IMR-90 (cell line): ENCODE measurements at places on chromosomes 7 and 10. TPM values are rescaled to one million over a fixed set of nuclear protein-coding genes. Genes with fewer than 3 reads are reported as not detected.
A peak's percentile ranks its signal among the peaks of the same experiment; 100 is the strongest.

Gene ZNF775
- total RNA-seq: 1.4 TPM in 2 replicates

Gene ITIH5
- under 0.01 TPM in 2 replicates for total RNA-seq

Gene KCNMA1
- total RNA-seq: 24.7 and 25.6 TPM in 2 replicates

Gene MRLN
- not detected in 2 replicates for total RNA-seq

Gene AQP1
- total RNA-seq: 0.18 and 0.28 TPM in 2 replicates

Gene SPAM1
- total RNA-seq: not detected in 2 replicates

Gene CLRN3
- total RNA-seq: not detected in 2 replicates

Gene VSTM4
- 2.5 and 2.9 TPM in 2 replicates for total RNA-seq

Gene RBM20
- total RNA-seq: under 0.01 TPM in 2 replicates

DNA sequence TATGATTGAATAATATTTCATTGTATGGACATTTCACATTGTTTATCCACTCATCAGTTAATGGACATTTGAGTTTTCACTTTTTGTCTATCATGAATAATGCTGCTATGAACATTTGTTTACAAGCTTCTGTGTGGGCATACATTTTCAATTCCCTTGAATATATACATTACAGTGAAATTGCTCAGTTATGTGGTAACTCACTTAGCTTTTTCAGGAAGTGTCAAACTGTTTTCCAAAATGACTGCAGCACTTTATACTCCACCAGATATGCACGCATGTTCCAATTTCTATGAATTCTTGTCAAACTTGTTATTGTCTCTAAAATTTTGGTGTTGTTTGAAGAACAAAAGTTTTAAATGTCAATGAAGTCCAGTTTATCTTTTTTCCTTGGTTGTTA is 401.2 kb downstream of the THSD7A start:
- H3K27ac ChIP-seq: no peak overlapping the region
- H3K36me3 ChIP-seq: no peaks in the 10 kb centered on the region
- no peak overlapping the region for H3K4me3 ChIP-seq
- no peaks in the 10 kb centered on the region for H3K27me3 ChIP-seq

DNA sequence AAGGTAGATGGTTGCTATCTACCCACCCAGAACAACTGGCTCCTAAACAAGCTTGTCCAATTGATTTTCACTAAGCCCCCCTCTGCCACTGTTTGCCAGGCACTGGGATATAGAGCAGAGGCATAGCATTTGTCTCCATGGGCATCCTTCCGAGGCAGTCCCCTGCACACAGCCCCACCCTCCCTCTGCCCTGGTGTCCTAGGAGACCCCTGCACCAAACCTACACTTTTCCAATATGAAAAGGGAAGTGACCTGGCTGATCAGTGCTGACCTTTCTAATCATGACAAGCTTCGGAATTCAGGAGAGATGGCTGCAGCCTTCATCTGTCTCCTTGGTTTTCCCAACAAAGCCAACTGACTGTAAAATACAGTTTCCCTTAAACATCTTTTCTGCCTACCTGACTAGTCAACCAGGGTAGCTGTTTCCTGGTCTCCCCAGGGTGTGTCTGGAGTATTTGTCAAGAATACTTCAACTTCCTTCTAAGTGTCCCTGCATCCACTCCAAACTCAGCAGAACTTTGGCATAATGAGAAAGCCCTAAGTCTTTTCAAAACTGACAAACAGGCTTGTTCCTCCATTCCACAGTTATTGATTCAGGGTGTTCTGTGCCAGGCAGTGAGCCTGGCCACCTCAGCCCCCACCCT is 7.6 kb upstream of the SLC18A3 start:
- no peak overlapping the region for H3K4me3 ChIP-seq
- peaks cover 2% of the 10 kb centered on the region; the same call in 1 of the 2 replicates for H3K4me1 ChIP-seq
- H3K27me3 ChIP-seq: peaks cover 23% of the 10 kb centered on the region; the same call in 1 of the 2 replicates
- no peaks in the 10 kb centered on the region for H3K36me3 ChIP-seq

- DNase-seq: peak; percentile 13
- peak overlapping the region; percentile 91 for H3K27ac ChIP-seq
- peak overlapping the region; percentile 72 for H3K4me3 ChIP-seq
- H3K4me1 ChIP-seq: peaks cover 7% of the 10 kb centered on the region
- peaks cover 46% of the 10 kb centered on the region for H3K36me3 ChIP-seq
- no peaks in the 10 kb centered on the region for H3K27me3 ChIP-seq
Measured at GRCh38 chr10:73773152-73773879, 8.5 kb upstream of the CHCHD1 start.

- no peak for DNase-seq
- no peak overlapping the region for H3K4me3 ChIP-seq
- no peaks in the 10 kb centered on the region for H3K27me3 ChIP-seq
- no peaks in the 10 kb centered on the region for H3K36me3 ChIP-seq
- no peaks in the 10 kb centered on the region for H3K4me1 ChIP-seq
Measured at GRCh38 chr10:53903756-53904155, 897.3 kb downstream of the PCDH15 start.

DNA sequence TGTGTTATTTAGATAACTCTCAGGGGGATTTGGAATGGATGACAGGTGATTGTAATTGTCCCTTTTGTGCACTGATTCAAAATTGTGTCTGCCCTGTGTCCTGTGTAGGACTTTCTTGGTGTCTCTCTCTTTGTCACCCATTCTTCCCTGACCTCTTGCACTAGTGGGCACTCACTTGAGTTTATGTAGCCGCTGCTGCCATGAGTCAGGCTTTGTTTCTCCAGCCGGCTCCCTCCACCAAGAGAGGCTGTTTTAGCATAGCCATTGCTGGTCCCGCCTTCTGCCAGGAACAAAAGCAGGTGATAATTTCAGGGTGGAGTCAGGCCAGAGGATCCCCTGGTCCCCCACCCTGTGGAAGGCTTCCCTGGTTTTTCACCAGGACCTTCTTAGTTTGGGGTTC is 8.4 kb downstream of the COL17A1 start:
- no peak overlapping the region for H3K4me3 ChIP-seq
- no peak for DNase-seq
- peaks cover 56% of the 10 kb centered on the region for H3K27me3 ChIP-seq
- no peak overlapping the region for H3K27ac ChIP-seq
- H3K36me3 ChIP-seq: no peaks in the 10 kb centered on the region

DNA sequence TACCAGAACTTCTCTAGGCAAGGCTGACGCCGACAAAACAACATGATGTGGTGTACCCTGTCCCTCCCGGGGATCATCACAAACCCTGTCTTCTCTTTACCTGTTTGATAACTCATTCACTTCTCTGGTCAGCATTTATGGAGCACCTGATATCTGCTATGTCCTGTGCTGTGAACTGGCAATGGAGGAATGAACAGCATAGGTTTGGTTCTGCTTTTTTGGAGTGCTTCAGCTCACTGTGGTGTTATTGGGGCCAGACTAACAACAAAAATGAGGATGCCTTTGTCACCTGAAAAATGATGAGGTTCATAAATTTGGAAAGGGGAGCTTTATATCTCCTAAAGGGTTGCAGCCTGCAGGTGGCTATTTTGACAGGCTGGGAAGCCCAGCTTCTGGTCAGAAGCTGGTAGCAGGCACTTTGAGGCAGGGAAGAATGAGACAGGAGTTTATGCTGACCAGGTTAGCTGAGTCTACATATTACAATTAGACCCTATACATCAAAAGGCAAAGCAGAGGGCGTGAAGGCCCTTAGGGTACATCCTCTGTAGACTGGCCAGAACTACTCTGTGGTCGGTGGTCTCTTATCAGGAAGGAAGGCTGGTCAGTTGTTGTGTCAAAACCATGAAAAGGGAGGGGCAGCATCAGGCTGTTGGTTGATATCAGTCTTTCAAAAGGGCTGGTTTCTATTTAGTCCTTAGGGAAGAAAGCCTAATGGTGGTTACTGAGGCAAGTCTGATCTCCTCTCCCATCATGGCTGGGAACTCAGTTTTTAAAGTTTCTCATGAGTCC is 42.3 kb downstream of the SH2D4B start:
- H3K27ac ChIP-seq: no peak overlapping the region
- no peaks in the 10 kb centered on the region for H3K4me1 ChIP-seq
- no peak for DNase-seq
- H3K27me3 ChIP-seq: peaks cover 2% of the 10 kb centered on the region; the same call in 1 of the 2 replicates

DNA sequence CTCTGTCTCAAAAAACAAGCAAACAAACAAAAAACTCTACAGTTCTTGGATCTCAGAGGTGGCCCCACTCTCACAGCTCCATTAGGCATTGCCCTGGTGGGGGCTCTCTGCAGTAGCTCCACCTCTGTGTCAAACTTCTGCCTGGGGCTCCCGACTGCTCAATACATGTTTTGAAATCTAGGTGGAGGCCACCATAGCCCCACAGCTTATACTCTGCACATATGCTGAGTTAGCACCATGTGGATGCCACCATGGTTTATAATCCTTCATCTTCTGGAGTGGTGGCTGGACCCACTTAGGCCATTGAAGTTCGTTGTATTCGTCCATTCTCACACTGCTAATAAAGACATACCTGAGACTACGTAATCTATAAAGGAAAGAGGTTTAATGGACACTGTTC is 78.4 kb downstream of the SEPTIN14 start:
- no peak for DNase-seq
- H3K27me3 ChIP-seq: no peaks in the 10 kb centered on the region
- H3K4me1 ChIP-seq: no peaks in the 10 kb centered on the region
- H3K4me3 ChIP-seq: no peak overlapping the region
- no peak overlapping the region for H3K27ac ChIP-seq
- no peaks in the 10 kb centered on the region for H3K36me3 ChIP-seq

GRCh38 chr7:104017001-104017400 is 27.5 kb upstream of the RELN start:
- H3K36me3 ChIP-seq: no peaks in the 10 kb centered on the region
- no peaks in the 10 kb centered on the region for H3K4me1 ChIP-seq
- no peak for DNase-seq
- no peak overlapping the region for H3K4me3 ChIP-seq
- H3K27me3 ChIP-seq: no peaks in the 10 kb centered on the region

DNA sequence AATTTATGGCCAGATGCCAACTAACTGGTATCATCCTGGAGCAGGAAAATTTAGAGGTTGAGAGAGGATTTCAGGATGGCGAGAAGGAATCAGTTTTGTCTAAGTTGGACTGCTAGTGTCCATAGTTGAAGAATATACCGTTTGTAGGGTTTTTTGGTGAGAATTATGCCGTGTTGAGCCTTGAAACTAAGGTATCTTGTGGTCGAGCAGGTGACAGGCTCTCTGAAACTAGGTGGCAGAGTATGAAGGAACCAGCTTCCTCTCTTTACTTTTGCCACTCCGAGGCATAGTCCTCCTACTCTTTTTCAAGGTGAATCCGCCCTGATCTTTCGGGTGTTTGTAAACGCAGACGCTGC is 9.7 kb downstream of the MDFIC start:
- H3K4me1 ChIP-seq: peaks cover 6% of the 10 kb centered on the region; the same call in 1 of the 2 replicates
- no peak overlapping the region for H3K4me3 ChIP-seq
- DNase-seq: no peak
- no peaks in the 10 kb centered on the region for H3K27me3 ChIP-seq
- H3K36me3 ChIP-seq: peaks cover 2% of the 10 kb centered on the region; the same call in 1 of the 2 replicates
- H3K27ac ChIP-seq: no peak overlapping the region

GRCh38 chr7:114413761-114414155 is 857 bp upstream of the FOXP2 start:
- peaks cover 7% of the 10 kb centered on the region for H3K4me1 ChIP-seq
- H3K4me3 ChIP-seq: no peak overlapping the region
- no peaks in the 10 kb centered on the region for H3K27me3 ChIP-seq

GRCh38 chr10:133174689-133175263 is 14.8 kb downstream of the KNDC1 start:
- H3K36me3 ChIP-seq: no peaks in the 10 kb centered on the region; the same call in 1 of the 2 replicates
- no peak for DNase-seq
- no peaks in the 10 kb centered on the region for H3K4me1 ChIP-seq
- H3K4me3 ChIP-seq: no peak overlapping the region
- H3K27ac ChIP-seq: no peak overlapping the region

GRCh38 chr10:9863559-9864121 is 1154.0 kb upstream of the CELF2 start:
- no peak for DNase-seq
- H3K27me3 ChIP-seq: no peaks in the 10 kb centered on the region
- H3K4me3 ChIP-seq: no peak overlapping the region
- H3K36me3 ChIP-seq: no peaks in the 10 kb centered on the region

DNA sequence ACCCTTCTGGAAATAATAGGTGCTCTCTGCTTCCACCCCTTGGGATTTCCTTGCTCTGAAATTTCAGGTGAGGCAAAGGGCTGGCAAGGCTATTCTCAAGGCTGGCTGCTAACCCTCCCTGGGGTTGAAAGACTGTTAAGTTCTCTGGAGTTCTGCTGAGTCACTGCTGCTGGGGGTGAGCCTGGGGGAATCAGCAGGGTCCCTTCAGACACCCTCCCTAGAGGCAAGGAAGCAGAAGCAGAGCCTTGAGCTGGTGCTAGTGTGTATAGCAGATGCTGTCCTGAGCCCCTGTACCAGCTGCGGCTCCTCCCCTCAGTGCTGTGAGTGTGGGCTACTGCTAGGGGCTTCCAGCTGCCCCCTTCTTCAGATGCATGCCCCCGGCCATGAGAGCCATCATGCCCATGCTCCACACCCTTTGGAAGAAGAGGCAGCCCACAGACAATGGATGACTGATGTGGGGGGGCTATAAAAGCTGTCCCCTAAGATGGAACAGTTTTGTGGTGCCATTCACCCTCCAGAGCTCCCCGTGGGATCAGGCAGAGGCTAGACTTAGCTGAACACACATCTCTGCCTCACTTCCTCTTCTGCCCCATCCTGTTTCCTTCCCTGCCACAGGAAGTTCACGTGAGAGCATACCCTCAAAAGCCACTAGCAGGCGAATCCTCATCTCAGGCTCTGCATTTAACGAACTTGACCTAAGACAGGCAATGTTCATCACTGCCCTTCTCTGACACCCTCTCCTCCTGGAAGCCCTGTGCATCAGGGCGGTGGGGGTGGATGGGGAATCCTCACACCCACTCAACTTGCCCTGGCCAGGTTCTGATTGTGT is 91.8 kb downstream of the SH3PXD2A start:
- no peak overlapping the region for H3K4me3 ChIP-seq
- peak; percentile 46 for DNase-seq
- H3K27me3 ChIP-seq: no peaks in the 10 kb centered on the region
- peaks cover 36% of the 10 kb centered on the region for H3K4me1 ChIP-seq
- H3K27ac ChIP-seq: peak overlapping the region; percentile 6; the same call in 1 of the 2 replicates
- no peaks in the 10 kb centered on the region for H3K36me3 ChIP-seq

- peak; percentile 35 for DNase-seq
- H3K4me3 ChIP-seq: no peak overlapping the region
- H3K27me3 ChIP-seq: no peaks in the 10 kb centered on the region
Measured at GRCh38 chr10:66586073-66586472, 339.8 kb upstream of the LRRTM3 start.
